ENCODE measurements at places on chromosomes 7 and 10. TPM values are rescaled to one million over a fixed set of nuclear protein-coding genes. Genes with fewer than 3 reads are reported as not detected.

DNA sequence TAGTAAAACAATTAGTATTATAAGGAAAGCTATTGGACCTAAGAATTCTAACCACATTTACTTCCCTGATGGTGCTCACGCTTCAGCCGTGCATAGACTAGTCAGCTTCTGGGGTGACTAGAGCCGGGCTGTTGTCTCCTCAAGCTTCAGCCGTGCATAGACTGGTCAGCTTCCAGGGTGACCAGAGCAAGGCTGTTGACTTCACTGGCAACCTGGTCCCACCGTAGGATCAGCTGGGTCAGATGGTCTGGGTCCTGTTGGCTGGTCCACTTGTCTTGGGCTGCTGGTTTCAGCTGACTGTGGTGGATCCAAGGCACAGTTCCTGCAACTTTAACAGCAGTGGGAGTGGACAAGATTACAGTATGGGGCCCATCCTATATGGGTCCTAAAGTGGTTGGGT lies 99.4 kb downstream of the TRIM24 start:
- DNase-seq, result no peak

- no peak for DNase-seq
Measured at GRCh38 chr7:19305698-19306097, 160.5 kb upstream of the FERD3L start.

GRCh38 chr10:24603333-24603732 lies 120.4 kb downstream of the ARHGAP21 start:
- peak; percentile 62 for DNase-seq

- DNase-seq, result peak; percentile 79
Measured at GRCh38 chr7:98810153-98810802, 59.5 kb downstream of the TMEM130 start.

- no peak for DNase-seq
Measured at GRCh38 chr7:140671966-140672365, 779 bp upstream of the ADCK2 start.

Gene NOC3L
- total RNA-seq, result 46.8 TPM

GRCh38 chr10:112434988-112435619 lies 11.6 kb downstream of the ZDHHC6 start:
- peak; percentile 21 for DNase-seq

- no peak for DNase-seq
Measured at GRCh38 chr7:95047291-95047690, 139.9 kb downstream of the PPP1R9A start.

DNA sequence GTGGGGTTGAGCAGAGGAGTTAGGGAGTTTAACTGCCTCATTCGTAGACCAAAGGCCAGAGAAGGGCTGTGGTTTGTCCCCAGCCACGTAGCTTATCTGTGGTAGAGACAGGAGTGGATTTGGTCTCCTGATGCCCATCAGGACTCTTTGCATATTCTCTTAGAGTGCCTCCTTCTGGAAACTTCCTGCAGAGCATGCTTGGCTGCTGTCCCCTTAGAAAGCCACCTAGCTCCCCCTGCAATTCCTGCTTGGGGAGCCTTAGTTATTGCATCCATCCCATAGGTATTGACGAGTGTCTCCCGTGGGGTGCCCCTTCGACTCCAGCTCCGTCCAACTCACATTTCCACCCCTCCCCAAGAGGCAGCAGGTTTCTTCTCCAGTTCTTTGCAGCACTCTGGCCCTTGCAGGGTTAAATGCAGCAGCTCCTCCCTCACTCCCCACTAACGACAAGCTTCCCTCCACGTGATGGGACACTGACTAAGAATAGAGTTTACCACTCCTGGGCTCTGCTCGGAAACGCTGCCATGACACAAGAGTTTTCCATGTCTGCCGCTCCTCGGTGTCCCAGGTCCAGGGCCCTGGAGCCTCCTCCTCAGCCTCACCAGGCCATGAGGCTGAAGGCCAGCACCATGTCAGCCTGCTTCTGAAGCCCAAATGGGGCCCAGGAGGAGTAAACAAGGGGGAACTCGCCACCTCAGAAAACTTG lies 147.8 kb upstream of the UNC5B start:
- DNase-seq, result no peak

- no peak for DNase-seq
Measured at GRCh38 chr10:102291221-102291905, 46.0 kb downstream of the GBF1 start.

DNA sequence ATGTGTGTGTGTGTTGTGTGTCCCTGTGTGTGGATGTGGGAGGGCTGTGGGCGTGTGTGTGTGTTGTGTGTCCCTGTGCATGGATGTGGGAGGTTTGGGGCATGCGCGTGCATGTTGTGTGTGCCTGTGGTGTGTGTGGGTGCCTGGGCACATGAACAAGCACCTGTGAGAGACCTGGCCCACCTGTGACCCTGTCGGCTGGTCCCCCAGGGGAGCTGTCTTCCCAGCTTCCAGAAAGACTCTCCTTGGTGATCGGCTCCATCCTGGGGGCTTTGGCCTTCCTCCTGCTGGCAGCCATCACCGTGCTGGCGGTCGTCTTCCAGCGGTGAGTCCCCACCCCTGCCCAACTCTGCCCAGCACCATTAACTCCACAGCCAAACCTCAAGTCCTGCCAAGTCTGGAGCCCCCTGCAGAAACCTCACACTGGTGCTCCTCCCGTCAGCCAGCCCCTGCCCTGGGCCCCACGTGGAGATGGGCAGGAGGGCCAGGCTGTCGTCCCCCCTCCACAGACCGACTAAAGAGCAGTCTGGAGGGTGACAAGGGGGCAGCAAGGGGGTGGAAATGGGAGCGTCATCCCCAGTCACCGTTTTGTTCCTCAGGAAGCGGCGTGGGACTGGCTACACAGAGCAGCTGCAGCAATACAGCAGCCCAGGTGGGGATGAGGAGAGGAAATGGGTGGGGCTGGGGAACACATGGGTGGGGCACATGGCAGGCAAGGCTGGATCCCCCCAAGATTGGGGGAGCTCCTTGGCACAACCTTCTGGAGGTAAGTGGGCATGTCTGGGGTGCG lies 12.7 kb downstream of the EPHB6 start:
- DNase-seq, result no peak

Gene DNAH11
- total RNA-seq, result under 0.01 TPM

- peak; percentile 76 for DNase-seq
Measured at GRCh38 chr10:32790483-32790882, 167.5 kb downstream of the ITGB1 start.

Gene TMEM213
- total RNA-seq, result not detected

- DNase-seq, result no peak
Measured at GRCh38 chr10:72449941-72450441, 95.3 kb upstream of the DNAJB12 start.

GRCh38 chr10:79441433-79441832 lies 4.0 kb downstream of the ZCCHC24 start:
- no peak for DNase-seq

GRCh38 chr10:60731134-60731885 lies 47.0 kb upstream of the CDK1 start:
- no peak for DNase-seq

Gene EN2
- 0.69 TPM for total RNA-seq

DNA sequence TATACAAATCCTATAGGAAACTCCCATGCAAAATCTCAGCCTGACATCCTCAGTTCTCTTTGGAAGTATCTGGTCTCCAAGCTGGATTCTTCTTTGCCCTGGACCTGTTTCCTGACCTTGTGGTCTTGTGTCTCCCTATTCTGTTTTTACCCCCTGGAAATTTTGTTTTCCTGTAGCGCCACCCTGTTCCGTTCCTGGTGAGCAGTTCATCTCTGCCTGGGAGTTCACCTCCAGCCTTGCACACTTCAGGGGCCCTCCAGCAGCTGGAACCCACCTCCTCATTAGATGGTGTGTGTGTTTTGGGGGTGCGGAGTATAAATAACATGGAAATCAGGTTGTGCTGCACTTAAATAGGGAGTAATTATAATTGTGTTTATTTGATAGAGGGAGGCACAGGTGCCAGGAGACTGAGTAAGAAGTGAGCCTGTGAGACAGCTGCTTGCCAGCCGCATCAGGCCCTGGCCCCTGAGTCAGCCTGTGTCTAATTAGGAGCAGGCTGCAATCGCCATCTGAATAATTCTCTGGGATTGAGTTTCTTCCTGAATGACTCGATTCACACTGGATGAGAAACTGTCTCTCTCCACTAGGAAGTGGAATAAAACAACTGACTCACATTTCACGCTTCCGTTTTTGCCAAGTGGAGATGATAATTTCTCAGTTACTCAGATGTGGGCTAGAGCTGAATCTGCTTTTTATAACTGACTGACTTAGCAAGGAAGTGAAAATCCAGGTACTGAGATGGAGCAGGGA lies 69.4 kb upstream of the HECTD2 start:
- DNase-seq, result peak; percentile 99

DNA sequence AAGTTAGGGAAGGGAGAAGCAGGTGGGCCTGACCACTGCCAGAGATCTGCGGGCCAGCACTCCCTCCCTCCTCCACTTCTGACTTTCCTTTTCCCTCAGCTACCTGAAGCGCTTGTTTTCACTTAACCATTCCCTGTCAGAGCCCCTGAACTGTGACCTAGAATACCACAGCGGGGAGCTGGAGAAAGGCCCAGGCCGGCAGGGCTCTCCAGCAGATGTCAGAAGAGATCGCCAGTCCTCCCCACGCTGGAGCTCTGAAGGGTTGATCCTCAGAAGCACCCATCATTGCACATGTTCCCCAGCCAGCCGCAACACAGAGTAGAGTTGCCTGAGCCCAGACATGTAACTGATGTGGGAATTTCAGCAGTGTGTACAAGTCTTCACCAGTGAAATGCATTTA lies 44.4 kb upstream of the GAD2 start:
- no peak for DNase-seq

DNA sequence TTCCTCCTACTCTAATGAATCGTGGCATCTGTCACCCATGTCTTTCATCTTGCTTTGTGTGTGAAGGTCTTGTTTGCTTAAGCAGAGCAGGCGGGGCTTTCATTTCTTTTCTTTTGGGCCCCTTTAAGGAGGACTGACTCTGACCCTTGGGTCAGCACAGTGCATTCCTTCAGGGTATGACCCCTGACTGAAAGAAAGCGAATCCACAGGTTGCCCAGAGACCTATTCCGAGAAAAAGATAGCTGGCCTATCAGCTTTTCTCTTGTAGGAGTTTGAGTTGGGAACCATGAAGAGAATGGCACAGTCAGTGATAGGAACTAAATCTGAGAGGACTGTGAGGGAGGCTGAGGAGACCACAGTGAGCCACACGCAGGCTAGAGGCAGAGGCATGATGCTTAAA lies 193.2 kb upstream of the CDCA7L start:
- DNase-seq, result no peak

Gene ADCY1
- 0.52 TPM for total RNA-seq

- no peak for DNase-seq
Measured at GRCh38 chr7:90923541-90923997, 327.4 kb downstream of the CDK14 start.

- DNase-seq, result no peak
Measured at GRCh38 chr7:138173548-138173947, 97.3 kb downstream of the AKR1D1 start.

DNA sequence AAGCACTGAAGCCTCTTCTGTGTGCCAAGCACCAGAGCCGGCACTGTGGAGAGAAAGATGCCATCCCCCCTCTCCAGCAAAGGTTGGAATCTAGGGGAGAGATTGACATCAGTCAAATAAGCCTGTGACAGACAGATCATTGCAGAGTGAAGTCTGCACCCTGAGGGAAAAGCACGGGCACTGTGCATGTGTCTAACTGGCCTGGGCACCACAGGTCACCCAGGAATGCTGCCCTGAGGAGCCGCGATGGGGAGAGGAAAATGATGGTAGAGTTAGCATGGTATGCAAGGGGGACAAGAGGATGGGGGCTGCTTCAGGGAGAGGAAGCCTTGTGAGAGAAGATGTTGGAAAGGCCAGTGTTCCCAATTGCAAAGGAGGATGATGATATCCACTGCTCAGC lies 261.0 kb downstream of the GRID1 start:
- no peak for DNase-seq

Gene MMP21
- not detected for total RNA-seq

DNA sequence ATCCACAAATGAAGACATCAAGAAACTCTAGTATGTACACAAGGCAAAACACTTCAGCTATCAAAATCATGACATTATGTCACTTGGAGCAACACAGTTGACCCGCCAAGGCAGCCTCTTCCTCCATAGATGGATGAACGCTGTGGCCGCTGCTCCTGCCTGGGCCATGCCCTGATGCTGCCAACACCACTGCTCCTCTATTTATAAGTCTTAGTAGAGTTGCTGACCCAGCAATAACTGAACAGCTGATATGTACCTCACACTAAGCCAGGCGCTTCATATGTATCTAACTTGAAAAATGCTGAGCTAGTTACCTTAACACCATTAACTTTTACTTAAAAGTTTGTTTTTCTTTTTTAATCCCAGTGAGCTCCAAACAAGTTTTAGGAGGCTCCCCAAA lies 131.9 kb downstream of the LYZL1 start:
- DNase-seq, result no peak

DNA sequence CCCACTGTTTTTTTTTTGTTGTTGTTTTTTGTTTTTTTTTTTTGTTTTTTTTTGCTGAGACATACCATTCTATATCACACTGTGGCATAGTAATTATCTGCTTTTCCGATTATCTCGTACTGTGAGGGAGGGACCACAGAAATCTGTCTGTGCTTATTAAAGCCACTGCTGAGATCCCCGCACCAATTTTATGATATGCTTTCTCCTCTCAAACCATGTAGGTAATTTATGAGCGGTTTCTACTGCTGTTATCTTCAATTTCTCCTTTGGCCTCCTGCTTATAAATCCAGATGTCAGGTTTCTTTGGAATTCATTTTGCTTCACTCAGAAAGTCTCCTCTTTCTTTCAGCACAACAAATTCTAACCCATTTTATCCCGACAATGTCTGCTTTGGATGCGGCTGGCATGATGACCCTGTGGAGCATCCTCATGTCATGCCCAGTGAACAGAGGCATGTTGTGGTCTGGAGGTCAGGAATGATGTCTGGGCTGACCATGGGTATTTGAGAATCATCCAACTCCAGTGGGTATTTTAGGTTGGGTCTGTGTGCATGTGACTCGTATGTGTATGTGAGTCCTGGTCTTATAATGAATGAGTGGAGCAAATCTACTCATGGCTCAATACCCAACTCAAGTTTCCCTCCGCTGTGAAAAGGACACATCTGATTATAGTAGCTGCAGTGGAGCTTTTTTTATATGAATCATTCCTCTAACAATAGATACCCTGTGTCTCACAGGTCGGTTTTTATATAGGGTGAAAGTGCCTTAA lies 213.4 kb downstream of the GALNT17 start:
- DNase-seq, result no peak

- DNase-seq, result peak; percentile 97
Measured at GRCh38 chr10:103849880-103850571, 5.3 kb downstream of the SH3PXD2A start.
